ENCODE measurements at places on chromosomes 13 and 19. TPM values are rescaled to one million over a fixed set of nuclear protein-coding genes. Genes with fewer than 3 reads are reported as not detected.

Gene OR7A10
- polyA plus RNA-seq: not detected

Gene ANKRD24
- polyA plus RNA-seq: 14.2 TPM

Gene ZNF708
- polyA plus RNA-seq: 5.2 TPM

Gene EFNB2
- polyA plus RNA-seq: 4.4 TPM

Gene CLEC17A
- 0.11 TPM for polyA plus RNA-seq

Gene PTPRH
- polyA plus RNA-seq: 5.8 TPM

Gene NPHS1
- polyA plus RNA-seq: 17.1 TPM

Gene CEACAM8
- polyA plus RNA-seq: not detected

Gene SULT2A1
- not detected for polyA plus RNA-seq

Gene PROZ
- 0.05 TPM for polyA plus RNA-seq

Gene RCBTB2
- polyA plus RNA-seq: 7.1 TPM

Gene FAAP24
- 0.34 TPM for polyA plus RNA-seq

Gene LHB
- polyA plus RNA-seq: 54.4 TPM

Gene ZNF492
- polyA plus RNA-seq: not detected

Gene GARRE1
- polyA plus RNA-seq: 8.2 TPM

Gene USHBP1
- polyA plus RNA-seq: 11.1 TPM

Gene CYP4F11
- polyA plus RNA-seq: 2.0 TPM

Gene SYT3
- polyA plus RNA-seq: 0.30 TPM

Gene COQ8B
- 44.2 TPM for polyA plus RNA-seq

Gene CERS1
- polyA plus RNA-seq: 1.7 TPM

Gene ZNF728
- polyA plus RNA-seq: not detected

Gene SNRNP70
- polyA plus RNA-seq: 799 TPM

Gene DIRAS1
- 2.8 TPM for polyA plus RNA-seq

Gene MYO16
- 0.15 TPM for polyA plus RNA-seq

Gene CGB1
- not detected for polyA plus RNA-seq

Gene FPR1
- polyA plus RNA-seq: 0.57 TPM

Gene SHC2
- 382 TPM for polyA plus RNA-seq

Gene ZNF540
- 5.5 TPM for polyA plus RNA-seq

Gene PDX1
- 15.7 TPM for polyA plus RNA-seq

Gene KLK3
- polyA plus RNA-seq: 0.05 TPM

Gene BCAM
- 99.5 TPM for polyA plus RNA-seq

Gene KMT2B
- polyA plus RNA-seq: 56.0 TPM

Gene CEACAM20
- not detected for polyA plus RNA-seq

All from pancreas (tissue), 10 donors.